ENCODE measurements at places on chromosomes 2 and 18. TPM values are rescaled to one million over a fixed set of nuclear protein-coding genes. Genes with fewer than 3 reads are reported as not detected.

GRCh38 chr2:6928452-6928851, 11.2 kb downstream of the RNF144A start:
- no peak for DNase-seq

GRCh38 chr18:39846265-39846664, 2108.8 kb upstream of the PIK3C3 start:
- peak; percentile 7 for DNase-seq

GRCh38 chr2:62661263-62661635, 44.3 kb upstream of the EHBP1 start:
- DNase-seq: no peak

DNA sequence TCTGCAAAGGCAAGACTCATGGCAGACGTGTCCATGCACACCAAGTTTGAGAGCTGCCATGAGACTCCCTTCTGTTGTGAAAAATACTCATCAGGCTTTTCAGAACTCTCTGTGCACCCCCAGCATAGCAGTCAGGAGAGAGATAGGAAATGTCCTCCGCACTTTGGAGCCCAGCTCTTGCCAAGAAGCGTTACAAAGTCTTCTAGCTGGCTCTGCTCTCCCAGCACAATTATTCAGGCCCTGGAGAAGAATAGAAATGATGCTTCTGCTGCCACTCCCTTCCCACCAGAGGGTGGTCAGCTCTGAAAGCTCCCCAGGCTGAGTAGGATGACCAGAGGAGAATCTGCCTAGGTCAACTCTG, 594.4 kb upstream of the ID2 start:
- DNase-seq: no peak

DNA sequence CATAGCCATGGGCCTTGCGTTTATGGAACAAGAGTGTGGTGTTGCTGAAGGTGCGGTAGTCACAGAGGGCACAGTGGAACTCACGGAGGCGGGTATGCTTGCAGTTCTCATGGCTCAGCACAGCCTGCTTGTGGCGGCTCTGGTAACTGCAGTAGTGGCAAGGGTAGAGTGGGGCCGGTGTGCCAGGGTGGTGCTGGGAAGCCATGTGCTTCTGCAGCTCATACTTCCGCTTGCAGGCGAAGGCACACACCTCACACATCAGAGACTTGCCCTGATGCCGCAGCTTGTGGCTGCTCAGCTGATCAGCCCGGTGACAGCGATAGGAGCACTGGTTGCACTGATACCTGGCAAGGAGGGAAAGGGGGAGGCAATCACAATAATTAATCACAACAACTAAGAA, 14.7 kb downstream of the ZNF142 start:
- DNase-seq: no peak

DNA sequence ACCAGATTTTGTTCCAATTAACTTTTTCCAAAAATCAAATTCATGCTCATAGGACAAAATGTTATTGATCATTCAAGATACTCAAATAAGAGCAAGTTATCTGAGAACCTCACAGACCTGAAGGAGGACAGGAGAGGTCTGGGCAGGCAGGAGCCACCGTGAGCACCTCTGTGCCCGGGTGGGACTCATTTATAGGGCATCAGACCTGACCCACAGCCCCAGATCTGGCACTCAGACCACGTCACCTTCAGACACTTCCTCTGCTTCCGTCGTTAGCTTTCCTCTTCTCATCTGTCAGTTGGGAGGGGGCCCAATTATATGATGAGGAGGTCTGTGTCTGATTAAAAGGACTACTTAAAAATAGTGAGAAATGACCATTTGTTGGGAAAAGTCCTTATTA, 169.4 kb downstream of the EIPR1 start:
- no peak for DNase-seq

GRCh38 chr2:199111458-199111857, 346.3 kb downstream of the SATB2 start:
- DNase-seq: no peak

GRCh38 chr2:223944166-223944702, 901 bp downstream of the WDFY1 start:
- DNase-seq: peak; percentile 41

GRCh38 chr2:47662552-47662951, 120.4 kb upstream of the MSH6 start:
- no peak for DNase-seq

GRCh38 chr2:182049372-182050148, 63.9 kb downstream of the PPP1R1C start:
- no peak for DNase-seq

DNA sequence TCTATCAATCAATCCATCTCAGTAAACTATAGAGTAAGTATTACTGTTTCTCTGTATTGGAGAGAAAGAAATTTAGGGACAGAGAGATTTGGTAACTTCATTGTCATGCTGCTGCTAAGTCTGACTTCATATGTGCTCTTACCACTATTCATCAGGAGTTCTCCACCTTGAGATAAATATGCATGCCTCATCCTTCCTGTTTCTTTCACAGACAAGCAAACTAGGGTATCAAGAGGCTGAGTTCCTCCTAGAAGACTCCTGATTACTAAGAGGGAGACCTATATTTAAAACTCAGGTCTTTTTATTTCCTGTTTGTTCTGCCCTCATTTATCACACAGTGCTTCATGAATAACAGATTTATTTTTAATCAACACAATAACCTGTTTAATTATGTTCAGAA, 34.1 kb downstream of the RIT2 start:
- no peak for DNase-seq

The ALLC gene
- polyA plus RNA-seq: 7.9 TPM

The CHRNG gene
- not detected for polyA plus RNA-seq

The SLC8A1 gene
- 1.8 TPM for polyA plus RNA-seq

The ARHGAP15 gene
- polyA plus RNA-seq: 8.3 TPM

The ZSWIM2 gene
- polyA plus RNA-seq: 0.13 TPM

The TTN gene
- 0.05 TPM for polyA plus RNA-seq

Data from adrenal gland (tissue), 19 donors.